AML-193 (cell line): ENCODE measurements at places on chromosomes 3 and 15.

- DNase-seq = no peak
Measured at GRCh38 chr3:190097025-190097424, 23.7 kb downstream of the P3H2 start.

- no peak for DNase-seq
Measured at GRCh38 chr15:31285772-31286261, 40.8 kb upstream of the KLF13 start.

GRCh38 chr15:80596521-80596976, 98.6 kb upstream of the ABHD17C start:
- no peak for DNase-seq

GRCh38 chr15:31396881-31397560, 70.4 kb downstream of the KLF13 start:
- no peak for DNase-seq

DNA sequence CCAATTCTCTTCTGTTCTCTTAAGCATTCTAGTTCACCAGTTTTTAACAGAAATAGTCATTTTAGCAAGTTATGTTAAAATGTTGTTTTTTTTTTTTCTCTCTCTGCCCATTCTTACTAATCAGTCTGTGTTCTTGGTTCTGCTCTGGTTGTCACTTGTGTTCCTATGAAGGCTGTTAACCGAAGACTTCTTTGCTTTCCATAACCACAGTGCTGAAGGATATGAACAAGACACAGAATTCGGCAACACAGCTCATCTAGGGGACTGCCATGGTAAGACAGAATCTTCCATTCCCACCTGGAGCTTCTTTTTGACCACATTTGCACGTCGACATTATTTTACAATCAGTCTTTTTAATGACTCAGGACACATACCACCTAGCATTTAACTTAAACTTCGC, 49.1 kb downstream of the SEMA6D start:
- DNase-seq = no peak

DNA sequence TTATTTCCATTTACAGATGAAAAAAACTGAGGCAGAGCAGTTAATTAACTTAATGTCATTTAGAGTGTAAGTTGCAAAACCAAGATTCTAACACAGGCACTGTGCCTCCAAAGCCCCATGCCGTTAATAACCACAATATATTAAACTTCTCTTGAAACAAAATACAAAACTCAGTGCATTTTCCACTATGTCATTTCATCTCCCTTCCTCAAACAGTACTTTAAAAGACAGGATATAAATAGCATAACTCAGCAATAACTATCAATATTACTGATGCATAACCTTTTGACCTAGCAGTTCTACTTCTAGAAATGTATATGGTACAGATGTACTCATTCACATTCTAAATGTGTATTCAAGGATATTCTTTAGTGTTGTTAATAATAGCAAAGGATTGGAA, 5.1 kb upstream of the TASOR start:
- DNase-seq = no peak

GRCh38 chr15:51349156-51349844, 7.8 kb downstream of the GLDN start:
- DNase-seq = no peak

DNA sequence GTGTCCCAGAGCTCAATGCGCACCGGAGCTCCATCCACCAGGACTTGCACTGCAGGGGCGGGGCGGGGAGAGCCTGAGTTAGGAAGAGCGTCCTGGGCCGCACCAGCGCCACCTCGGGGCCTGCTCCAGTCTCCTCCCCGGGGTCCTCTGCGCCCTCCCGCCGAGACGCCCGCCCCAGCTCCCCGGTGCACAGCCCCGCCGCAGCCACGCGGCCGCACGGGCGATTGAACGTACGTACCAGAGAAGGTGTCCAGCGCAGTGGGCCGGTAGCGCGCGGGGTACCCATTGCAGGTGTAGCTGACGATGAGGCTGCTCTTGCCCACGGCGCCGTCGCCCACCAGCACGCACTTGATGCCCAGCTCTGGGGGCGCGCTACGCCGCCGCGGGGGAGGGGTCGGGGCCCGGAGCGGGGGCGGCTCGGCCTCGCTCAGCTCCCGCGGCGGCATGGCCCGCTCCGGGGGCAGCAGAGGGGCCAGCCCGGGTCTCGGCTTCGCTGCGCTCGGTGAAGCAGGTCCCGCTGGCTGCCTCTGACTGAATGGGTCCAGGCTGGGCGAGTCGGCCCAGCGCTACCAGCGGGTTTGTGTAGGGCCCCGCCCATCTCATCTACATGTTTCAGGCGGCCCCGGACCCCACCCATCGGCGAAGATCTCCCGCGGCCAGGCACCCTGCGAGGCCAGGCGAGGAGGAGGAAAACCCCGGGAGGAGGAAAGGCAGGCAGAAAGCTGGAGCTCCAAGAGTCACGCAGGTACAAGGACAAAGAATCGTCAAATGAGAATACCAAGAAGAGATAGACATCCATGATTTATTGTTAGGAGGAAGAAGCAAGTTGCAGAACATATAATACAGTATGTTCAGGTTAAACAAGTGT, at the start of gene RHOV:
Gene RHOV (minus strand): TSS at position 541 of the 868 bp plus-strand sequence. CDS start 95 bp downstream, at position 446.
- DNase-seq = peak; percentile 18

DNA sequence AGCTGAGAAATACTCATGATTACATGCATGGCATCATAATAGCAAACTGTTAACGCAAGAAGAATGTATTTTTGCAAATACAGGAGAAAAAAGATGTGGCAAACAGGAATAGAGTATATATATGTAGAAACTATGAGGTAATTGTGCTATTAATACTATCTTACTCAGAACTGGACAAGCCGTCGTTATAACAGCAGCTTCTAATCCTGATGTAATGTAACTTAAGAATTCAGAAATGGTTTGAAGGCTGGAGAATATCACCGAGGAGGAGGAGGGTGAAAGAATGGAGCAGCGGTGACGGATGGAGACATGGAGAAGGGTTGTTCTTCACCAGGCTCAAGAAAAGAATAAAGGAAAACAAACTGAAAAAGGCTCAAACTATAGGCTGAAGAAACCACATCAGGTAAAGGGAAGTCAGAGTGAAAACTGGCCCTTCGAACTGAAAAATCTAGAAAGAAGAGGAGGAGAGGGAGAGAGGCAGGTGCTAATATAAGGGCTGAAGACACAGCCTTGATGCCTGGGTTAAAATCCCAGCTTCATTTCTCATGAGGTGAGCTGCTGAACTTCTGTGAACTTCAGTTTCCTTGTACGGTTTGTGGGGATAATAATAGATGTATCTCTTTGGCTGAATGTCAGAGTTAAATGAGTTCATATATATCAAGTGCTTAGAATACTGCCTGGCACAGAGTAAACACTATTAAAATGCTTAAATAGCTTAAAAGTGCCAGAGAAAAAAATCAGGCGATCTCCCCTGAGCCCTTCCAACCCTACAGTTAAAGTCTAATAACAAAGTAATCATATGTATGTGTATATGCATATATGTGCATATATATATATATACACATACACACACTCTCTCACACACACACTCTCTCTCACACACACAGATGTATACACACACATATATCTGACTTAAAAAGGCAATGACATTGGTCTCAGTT, 43.9 kb downstream of the GOLIM4 start:
- DNase-seq = no peak
